Left ventricle myocardium inferior (tissue), 1 donor: ENCODE measurements at places on chromosomes 4 and X.

DNA sequence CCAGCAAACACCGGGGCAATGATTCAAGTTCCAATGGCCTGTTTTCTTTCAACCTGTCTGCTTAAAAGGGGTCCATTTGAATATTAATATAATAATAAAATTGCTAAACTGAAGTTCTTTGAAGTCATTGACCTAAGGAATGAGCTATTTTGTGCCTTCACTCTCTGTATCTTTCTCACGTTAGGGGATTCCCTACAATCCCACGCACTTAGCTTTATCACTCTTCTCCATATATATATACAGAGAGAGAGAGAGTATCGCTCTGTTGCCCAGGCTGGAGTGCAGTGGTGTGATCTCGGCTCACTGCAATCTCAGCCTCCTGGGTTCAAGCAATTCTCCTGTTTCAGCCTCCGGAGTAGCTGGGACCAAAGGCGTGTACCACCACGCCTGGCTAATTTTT is 83.9 kb upstream of the NWD2 start:
- DNase-seq, result no peak

- no peak for DNase-seq
Measured at GRCh38 chr4:27206009-27206408, 345.4 kb downstream of the STIM2 start.

GRCh38 chrX:78574306-78574705 is 84.8 kb downstream of the RTL3 start:
- no peak for DNase-seq

- DNase-seq, result no peak
Measured at GRCh38 chr4:185205697-185206342, 2.0 kb upstream of the CFAP97 start.

GRCh38 chrX:29922607-29923006 is 292.8 kb upstream of the MAGEB2 start:
- DNase-seq, result no peak

- no peak for DNase-seq
Measured at GRCh38 chrX:6449946-6450345, 85.0 kb downstream of the VCX3A start.

DNA sequence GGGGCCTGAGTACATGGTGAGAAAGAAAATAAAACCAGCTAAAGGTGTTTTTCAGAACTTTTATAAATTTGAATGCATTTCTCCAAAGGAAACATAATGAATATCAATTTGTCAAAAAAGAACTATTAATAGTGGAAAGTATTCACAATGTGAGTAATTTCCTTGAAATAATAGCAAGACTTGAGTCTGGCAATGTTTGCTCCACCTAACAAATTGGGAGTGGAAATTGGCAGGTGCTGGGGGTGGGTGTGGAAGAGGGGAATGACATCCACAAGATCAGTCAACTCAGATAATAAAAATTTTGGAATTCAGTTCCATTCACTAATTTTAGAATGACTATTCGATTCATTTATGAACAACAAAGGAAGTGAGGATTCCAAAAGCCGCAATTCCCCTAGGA is 884.8 kb upstream of the SLIT2 start:
- DNase-seq, result no peak

- DNase-seq, result no peak
Measured at GRCh38 chr4:121227341-121227792, 63.2 kb upstream of the TNIP3 start.

GRCh38 chr4:151709587-151709986 is 51.2 kb downstream of the GATB start:
- no peak for DNase-seq

DNA sequence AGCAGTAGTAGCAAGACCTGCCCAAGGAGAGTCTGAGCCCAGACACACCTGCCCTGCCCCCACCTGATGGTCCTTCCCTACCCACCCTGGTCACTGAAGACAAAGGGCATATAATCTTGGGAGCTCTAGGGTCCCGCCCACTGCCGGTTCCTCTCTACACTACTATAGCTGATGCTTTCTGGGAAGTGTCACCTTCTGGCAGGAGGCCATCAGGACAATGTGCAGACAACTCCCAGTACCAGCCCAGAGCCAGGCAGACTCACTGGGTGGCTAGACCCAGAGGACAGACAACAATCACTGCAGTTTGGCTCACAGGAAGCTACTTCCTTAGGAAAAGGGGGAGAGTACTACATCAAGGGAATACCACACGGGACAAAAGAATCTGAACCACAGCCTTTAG is 312.7 kb downstream of the SPRY1 start:
- no peak for DNase-seq

- no peak for DNase-seq
Measured at GRCh38 chr4:143253166-143253565, 68.4 kb downstream of the USP38 start.

- DNase-seq, result no peak
Measured at GRCh38 chr4:180363815-180364214, 1879.4 kb upstream of the TENM3 start.

DNA sequence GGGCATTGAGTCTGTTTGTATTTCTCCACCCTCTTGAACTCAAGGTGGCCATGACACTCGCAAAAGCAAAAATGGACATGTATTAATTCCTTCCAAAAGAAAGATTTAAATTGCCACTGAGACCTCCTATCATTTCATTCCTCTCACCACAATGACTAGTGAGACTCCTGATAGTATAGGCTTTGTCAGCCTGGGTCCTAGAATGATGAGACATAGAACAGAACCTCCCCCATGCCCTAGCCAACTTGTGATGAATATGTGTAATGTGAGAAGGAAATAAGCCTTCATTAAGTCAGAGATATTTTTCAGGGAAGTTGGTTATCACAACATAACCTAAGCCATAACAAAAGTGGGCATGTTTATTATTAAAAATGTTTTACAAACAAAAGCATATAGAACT is 62.5 kb downstream of the ASB9 start:
- DNase-seq, result no peak

DNA sequence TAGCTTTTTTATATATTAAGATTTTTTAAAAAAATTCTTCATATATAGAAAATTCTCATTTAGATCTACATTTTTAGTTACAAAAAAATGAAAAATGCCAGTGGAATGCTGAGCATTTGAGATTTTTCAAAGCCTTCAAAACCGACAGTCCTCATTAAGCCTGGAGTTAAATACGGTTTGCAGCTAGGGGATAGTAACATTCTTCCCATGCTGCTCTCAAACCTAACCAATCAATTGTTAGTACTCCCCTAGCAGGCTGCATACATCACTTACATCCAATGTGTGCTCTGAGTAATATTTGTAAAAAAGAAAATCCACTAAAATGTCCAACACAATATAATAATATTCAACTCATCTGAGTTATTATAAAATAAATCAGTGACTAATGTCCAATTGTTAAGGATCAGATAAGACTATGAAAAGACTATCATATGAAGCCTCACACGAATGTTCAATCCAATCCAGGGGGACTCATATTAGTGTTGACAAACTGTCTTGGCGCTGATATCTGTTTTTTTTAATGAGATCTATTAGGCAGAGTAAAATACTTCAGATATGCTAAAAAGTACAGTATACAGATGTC is 227.6 kb upstream of the MAB21L2 start:
- no peak for DNase-seq

- no peak for DNase-seq
Measured at GRCh38 chr4:124037236-124037635, 640.6 kb downstream of the SPRY1 start.

DNA sequence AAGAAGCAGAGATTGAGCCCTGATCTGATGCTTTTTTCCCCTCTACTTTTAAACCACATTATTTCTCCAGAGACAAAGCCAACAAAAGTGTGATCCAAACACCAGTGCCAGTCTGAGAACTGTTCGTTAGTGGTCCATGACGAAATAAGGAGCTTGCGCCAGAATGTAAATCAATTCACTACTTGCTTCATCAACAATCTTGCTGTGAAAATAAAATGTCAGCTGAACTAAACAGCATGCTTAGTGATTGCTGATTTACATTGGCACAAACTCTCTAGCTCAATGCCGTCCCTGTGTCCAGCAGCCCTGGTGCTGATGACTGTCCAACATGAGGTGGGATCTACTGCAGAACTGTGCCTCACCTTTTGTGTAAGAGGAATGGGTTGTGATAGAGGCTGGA is 71.3 kb downstream of the SOX3 start:
- no peak for DNase-seq

DNA sequence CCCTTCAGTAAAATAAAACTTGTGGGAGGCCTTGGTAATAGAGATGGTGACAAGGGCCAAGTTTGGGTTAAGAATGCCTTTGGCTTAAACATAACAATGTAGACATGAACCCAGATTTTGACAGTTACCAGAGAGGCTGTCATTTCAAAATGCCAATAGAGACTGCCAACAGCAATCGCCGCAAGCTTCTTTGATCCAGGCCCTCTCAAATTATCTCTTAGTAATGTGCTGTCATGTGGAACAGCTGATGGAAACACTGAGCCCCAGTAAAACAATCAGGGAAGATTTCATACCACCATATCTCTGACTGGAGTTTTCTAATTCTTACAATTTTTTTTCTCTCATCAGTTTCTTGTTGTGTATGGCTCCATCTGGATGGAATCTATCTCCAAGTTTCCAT is 80.5 kb downstream of the ZNF330 start:
- no peak for DNase-seq

GRCh38 chrX:12153741-12154140 is 15.5 kb downstream of the FRMPD4 start:
- no peak for DNase-seq
